ENCODE measurements at places on chromosomes 6 and 20.

GRCh38 chr20:54268941-54269340 is 61.1 kb downstream of the PFDN4 start:
- DNase-seq = no peak

DNA sequence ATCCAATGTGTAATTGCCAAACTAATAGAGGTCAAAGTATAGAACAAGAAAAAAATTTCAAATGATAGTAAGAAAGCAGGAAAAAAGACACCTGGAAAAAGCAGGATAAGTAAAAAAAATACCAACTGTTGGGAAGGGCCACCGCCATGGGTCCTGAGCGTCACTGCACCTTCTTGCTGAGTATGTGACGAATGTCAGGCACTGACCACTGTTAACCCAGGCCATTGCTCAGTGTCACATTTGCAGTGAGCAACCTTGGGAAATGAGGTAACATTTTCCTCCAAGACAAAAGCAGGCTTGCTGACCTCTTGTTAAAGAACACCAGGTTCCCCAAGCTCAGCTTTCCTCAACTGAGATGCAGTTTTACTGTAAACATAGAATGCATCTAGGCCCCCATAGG is 15.6 kb upstream of the RPS6KA2 start:
- no peak for DNase-seq

GRCh38 chr6:37830225-37830624 is 10.7 kb downstream of the ZFAND3 start:
- DNase-seq = no peak

GRCh38 chr6:150394899-150395295 is 26.1 kb downstream of the IYD start:
- no peak for DNase-seq

DNA sequence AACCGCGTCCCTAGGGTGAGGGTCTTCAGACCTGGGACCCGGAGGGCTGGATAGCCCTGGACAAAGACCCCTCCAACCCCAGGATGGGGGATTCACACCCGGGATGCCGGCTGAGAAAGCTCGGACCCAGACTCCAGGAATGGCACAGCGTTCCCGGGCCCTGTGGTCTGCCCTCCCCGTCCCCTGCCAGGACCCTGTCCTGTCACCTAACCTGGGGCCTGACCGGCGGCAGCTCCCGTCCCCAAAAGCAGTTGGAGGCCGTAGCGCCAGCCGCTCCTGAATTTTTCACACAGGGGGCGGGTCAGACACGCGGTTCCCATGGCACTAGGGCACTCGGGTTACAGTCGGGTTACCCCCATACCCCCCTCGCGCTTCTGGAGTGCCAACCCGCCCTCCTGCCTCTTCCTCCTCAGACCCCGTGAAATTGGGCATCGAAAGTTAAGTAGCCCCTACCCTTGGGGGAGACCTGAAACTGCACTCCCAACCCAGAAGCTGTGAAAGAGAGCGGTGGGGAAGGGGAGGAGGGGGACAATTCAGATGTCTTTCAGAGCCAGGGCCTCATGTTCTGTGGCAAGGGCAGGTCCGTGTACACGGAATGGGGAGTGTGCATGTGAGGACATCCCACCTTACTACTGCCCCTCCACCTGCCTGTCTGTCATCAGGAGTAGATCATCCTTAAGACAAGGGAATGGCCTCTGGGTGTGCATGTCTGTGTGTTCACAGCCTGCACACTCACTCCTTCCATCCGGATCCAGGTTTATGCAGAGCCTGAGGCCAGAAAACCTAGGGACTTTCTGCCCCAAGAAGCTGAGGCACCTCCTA is 595 bp downstream of the REM1 start:
- DNase-seq = no peak

Data from NCI-H1092 (cell line).